Hematopoietic multipotent progenitor cell treated with erythropoietin and hydrocortisone succinate and interleukin-3 and kit ligand, for 8 days (in vitro differentiated cells): ENCODE measurements at places on chromosomes 1 and 21.

DNA sequence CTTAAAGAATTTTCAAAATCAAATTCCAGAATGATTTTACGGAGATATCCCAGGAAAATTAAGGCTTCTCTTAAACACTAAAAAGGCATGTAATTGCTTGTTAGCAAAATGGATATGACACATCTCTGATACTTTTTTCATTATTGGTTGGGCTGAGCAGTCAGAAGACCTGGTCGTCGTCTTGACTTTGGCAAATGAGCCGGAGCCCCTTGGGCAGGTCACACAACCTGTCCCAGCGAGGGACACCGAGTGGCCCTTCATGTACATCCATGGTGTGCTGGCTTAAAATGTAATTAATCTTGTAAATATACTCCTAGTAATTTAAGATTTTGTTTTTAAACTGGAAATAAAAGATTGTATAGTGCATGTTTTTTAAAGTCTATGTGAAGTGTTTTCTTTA is 33.9 kb downstream of the IFNGR2 start:
- DNase-seq, result no peak

DNA sequence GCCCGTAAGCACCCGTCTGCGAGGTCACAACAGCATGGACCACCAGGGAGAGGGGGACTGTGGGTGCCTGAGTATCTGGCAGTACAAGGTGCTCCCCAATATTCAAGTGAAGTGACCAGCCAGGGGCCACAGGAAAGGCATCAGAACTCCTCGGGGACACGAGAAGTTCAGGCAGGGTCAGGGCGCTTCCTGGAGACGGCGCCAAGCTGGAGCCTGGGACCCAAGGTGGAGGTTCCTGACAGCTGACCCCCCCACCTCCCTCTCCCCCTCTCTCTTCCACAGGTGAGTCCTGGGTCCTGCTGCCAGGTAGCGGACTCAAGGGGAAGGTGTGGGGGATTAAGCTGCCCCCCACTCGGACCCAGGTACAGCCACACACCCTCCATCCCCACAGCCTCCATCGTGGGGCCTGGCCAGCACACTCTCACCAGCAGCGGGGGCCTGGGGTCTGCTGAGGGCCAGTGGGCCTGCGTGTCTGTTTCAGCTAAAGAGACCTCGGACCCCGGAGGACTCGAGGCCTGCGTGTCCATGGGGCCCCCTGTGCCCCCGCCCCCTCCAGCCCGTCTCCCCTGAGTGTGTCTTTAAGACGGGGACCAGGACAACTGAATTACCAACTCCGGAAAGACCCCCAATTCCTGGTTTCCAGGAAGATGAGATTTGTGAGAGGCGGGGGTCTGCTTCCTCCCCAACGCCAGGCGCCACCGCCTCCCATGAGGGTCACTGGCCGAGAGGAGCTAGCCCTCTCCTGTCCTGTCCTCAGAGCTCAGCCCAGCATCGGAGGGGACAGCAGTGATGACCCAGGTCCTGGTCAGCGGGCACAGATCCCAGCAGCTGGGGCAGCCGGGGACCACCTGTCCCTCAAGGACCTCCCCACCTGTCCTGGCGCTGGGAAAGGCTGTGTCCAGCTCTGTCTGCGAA is 6.2 kb downstream of the TNFRSF18 start:
- no peak for DNase-seq

GRCh38 chr1:247440001-247440620 is 17.8 kb downstream of the OR2B11 start:
- no peak for DNase-seq

DNA sequence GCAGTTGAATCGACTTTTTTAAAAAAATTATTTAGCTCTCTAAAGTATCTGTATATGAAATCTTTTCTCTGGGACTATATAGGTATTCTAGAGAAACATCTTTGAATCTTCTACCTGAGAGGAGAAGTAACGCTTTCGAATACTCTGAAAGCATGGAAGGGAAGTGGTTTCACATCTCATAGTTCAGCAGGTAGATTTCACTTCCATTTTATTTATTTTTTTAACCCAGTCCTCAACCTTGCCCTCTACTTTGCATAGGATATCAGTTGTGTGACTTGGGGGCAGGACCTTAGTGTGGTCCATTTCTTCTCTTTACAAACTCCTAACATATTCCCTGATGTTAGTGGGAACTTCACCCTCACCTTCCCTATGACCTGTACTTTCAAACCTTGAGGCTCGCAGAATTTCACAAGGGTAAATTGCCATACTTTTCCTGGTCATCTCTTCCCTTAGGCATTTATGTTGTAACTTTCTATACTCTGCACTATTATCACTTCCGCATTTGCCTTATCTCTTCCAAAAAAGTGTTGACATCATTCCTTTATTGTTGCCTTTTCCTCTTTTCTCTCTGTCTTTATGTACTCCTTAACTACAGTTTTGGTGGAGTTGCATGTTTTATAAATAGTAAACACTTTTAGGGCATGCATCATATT is 1208.5 kb upstream of the ADGRL4 start:
- DNase-seq, result no peak

- no peak for DNase-seq
These were observed 30.8 kb upstream of the COL18A1 start for GRCh38 chr21:45373991-45374816.

DNA sequence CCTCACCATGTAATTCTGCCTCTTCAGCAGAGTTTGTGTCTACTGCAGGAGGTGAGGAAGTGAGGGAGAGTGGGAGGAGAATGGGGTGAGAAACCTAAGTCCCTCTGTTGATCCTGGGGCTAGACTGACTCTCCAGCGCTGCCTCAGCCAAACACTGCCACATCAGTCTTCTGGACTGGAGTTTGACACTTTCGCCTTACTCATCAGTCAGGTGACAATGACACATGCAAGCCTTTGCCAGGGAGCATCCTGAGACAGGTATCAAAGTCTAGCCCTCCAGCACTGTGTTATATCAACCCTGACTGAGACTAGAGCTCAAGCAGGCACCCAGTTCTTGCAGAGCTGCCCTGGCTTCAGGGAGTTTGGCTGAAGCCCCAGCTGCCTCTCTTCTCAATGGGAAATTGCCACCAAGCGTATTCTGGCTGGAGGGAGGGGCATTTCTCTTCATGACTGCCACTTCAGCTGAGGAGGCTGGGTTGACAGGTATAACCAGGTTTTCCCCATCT is 33.3 kb upstream of the SUCO start:
- DNase-seq, result peak; percentile 30

DNA sequence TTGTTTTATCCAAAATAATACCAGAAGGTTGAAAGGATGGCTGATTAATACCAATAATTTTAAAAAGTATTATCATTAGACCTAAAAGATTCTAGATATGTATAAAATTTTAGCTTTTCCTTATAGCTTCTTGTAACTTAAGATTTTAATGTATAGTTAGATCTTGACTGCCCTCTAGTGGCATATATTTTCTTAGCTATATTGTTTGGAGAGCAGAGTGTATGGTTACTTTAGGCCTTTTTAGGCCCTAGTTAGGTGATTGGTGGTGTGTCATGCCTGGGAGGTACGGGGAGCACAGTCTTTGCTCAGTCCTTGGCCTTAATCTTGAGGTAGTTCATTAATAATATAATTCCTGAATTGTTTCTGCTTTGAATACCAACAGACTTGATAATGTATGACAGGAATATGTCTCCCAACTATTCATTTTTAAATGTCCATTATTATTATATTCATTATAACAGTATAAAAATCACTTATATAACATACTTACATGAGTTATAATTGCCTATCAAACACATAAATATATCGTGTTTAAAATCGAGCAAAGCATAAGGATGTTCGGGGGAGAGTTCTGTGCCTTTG is 328.4 kb downstream of the ZP4 start:
- DNase-seq, result peak; percentile 75

DNA sequence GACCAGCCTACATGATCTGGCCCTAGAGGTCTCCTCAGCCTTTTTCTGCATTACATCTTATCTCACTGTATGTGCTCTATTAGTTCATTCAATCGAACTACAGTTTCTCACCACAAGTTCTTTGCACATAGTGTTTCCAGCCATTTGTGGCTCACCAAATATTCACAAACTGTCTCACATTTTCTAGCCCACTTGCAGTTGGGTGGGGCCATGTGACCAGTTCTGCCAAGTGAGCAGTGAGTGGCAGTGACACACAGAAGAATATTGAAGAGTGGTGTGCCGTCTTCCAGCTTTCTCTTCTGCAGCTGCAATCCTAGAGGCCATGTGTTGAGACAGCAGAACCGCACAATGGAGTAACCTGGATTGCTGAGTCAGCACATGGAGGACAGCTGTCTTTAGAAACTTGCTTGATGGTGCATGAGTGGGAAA is 103.2 kb upstream of the ZNF644 start:
- DNase-seq, result no peak

DNA sequence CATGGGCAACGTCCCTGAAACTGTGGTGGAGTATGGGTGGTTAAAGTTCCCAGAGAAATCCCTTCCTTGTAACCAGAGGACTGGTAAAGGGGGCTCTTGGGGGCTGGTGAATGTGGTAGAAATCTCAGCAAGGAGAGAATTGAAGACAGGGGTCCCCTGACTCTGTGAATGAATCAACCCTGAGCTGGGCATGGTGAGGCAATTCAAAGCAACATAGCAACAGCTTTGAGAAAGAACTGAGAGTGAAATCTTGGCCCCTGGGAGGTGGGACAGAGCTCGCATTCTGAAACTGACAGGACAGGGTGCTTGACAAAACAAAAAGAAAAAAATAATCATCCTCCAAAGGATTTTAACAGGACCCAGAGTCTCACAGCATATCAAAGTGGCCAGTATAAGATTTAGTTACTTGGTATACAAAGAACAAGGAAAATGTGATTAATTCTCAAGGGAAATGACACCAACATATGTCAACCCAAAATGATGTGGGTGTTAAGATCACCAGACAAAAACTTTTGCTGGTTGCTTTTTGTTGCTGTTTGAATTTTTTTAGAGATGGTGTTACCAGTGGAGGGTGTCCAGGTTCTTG is 11.7 kb upstream of the SUMO3 start:
- DNase-seq, result no peak

DNA sequence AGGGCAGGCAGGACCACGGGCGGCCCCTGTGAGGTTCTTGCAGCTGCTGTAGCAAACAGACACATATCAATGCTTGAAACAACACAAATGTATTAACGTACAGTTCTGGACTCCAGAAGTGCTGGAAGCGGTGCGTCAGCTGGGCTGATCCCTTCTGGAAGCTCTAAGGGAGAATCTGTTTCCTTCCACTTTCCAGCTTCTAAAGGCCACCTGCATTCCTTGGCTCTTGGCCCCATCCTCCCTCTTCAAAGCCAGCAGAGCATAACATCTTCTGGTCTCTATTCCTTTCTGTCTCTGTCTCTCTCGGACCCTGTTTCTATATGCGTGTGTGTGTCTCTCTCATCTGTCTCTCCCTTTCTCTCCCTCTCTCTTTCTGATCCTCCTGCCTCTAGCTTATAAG is 102.3 kb downstream of the SPSB1 start:
- no peak for DNase-seq

GRCh38 chr1:234961456-234962339 is 166.9 kb downstream of the TOMM20 start:
- DNase-seq, result peak; percentile 52

DNA sequence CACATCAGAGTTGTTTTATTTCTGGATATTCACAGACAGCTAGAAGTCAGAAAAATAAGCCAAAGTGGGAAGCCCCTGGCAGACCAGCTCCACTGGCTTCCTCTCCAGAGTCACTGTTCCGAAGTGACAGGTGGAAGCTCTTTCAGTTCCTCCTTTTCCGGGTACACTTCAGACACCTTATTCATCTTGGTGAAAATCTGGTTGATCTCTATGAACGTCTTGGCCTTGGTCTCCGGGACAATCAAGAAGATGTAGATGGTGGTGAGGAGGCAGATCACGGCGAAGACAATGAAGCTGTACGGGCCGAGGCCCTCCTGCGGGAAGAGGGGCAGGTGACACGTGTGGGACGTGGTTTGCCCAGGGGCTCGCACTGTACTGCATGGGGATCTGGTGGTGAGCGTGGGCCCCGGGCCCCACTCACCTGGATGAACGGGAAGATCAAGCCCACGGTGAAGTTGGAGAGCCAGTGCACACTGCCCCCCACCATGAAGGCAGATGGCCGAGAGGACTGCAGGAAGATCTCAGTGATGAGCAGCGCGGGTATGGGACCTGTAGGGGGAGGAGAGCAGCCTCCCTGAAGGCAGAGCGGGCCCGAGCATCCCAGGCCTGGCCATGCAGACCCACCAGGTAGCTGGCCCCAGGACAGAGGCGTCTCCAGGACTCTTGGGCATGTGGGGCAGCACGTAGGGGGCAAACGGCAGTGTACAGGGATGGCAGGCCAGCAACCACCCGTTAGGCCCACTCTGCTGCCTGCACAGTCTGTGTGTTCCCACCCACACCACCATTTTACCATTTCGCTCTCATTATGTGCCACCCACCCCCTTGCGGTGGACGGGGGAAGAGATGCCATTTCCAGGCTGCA is 11.5 kb upstream of the SLC2A7 start:
- no peak for DNase-seq

DNA sequence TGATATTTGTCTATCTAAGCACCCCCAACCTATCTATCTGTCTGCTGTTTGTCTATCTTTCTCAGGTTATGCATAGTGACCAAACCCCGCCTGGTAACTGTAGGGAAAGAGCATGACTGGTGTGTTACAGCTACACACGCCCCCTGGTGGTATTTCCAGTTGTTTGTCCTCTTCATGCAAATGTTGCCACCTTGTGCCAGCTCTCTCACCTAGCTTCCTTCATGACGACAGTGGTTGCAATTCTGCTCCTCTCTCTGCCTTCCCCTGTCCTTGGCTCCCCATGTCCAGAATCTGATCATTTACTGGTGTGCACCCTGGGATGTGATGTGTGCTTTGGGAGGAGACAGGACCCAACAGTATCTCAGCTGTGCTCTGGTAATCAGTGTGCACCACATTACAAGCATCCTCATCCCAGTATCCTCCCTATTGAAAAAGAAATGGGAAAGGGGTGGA is 8.1 kb upstream of the INKA2 start:
- peak; percentile 90 for DNase-seq

GRCh38 chr1:155295183-155295941 is 5.9 kb downstream of the PKLR start:
- no peak for DNase-seq

DNA sequence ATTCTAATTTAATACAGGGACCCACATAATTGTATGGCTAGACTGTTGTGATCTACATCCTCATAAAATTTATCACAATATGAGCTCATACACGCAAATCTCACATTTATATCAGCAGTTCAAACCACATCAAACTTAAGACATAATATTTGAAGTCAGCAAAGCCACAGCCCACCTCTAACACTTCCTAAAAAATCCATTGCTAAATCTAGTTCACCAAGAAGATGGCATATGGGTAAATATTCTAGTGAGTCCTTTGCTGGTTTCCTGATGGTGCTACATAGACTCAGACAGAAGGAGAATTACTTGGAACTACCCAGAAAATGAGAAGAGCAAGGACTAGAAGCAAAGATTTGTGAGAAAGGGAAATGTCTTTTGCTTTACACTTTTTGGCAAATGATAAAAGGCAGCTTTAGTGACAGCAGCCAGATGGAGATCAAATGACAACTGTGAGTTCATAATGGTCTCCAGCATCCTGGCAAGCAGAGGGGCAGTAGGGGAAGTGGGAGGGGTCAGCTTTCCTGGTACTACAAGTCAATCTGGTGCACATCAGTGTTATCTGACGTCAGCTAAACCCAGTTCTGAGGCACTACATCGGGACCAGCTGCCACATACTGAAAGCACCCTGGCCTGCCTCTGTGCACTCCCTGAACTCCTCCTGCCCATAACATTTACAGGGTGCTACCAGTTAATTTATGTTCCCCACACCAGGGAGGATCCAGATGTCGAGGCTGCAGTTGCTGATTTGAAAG is 10.6 kb upstream of the GADD45A start:
- no peak for DNase-seq

- no peak for DNase-seq
These were observed 275.2 kb downstream of the VAV3 start for GRCh38 chr1:107689733-107690132.

GRCh38 chr1:33815061-33815460 is 48.8 kb upstream of the HMGB4 start:
- no peak for DNase-seq
